ENCODE measurements at places on chromosomes 6 and 20. TPM values are rescaled to one million over a fixed set of nuclear protein-coding genes. Genes with fewer than 3 reads are reported as not detected.

Gene TBXT
- total RNA-seq, result not detected

Gene CFAP61
- 0.34 TPM for total RNA-seq

Gene DUSP15
- 0.34 TPM for total RNA-seq

Gene LRRC73
- 0.34 TPM for total RNA-seq

Gene SALL4
- total RNA-seq, result 1.4 TPM

Gene CPNE5
- total RNA-seq, result not detected

Gene KCNK15
- 0.14 TPM for total RNA-seq

Gene CDS2
- 25.3 TPM for total RNA-seq

Gene CST4
- total RNA-seq, result not detected

Gene RREB1
- total RNA-seq, result 26.3 TPM

Gene OPRM1
- total RNA-seq, result not detected

Gene MED23
- 24.9 TPM for total RNA-seq

Gene OARD1
- total RNA-seq, result 16.4 TPM

Gene C20orf141
- total RNA-seq, result not detected

Gene BICRAL
- 7.5 TPM for total RNA-seq

Gene SLC2A10
- 12.1 TPM for total RNA-seq

All from nasal cavity respiratory epithelium epithelial cell of viscerocranial mucosa (primary cell).